Activated CD4-positive, alpha-beta T cell treated with anti-CD3 and anti-CD28 coated beads, Interleukin-2, amount 50 U/mL, for 4 hours (primary cell): ENCODE measurements at places on chromosomes 5 and 9.

DNA sequence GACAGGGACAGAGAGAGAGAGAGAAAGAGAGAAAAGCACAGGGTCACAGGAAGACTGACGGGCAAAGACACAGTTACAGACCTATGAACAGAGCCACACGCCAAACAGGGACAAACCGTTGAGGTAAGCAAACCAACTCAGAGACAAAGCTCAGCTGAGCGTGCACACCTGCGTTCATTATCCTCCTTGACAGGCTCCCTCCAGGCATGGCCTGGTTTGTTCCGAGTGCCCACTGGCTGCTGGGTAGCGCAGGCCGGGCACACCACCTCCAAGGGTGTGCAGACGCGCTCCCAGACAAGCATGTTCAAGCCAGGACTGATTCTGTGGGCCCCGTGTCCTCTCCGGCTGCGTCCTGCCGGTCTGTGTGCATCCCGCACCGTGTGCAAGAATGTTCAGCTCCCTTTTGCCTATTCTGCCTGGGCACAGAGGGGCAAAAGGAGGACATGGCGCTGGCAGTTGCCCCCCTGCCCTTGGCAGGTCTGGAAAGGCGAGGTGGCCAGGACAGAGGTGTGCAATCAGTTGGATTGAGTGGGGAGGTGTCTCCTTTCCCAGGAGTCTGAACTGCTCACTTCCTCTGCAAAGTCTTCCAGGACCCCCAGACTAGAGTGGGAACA lies 467 bp upstream of the SMIM32 start:
- no peak for DNase-seq

DNA sequence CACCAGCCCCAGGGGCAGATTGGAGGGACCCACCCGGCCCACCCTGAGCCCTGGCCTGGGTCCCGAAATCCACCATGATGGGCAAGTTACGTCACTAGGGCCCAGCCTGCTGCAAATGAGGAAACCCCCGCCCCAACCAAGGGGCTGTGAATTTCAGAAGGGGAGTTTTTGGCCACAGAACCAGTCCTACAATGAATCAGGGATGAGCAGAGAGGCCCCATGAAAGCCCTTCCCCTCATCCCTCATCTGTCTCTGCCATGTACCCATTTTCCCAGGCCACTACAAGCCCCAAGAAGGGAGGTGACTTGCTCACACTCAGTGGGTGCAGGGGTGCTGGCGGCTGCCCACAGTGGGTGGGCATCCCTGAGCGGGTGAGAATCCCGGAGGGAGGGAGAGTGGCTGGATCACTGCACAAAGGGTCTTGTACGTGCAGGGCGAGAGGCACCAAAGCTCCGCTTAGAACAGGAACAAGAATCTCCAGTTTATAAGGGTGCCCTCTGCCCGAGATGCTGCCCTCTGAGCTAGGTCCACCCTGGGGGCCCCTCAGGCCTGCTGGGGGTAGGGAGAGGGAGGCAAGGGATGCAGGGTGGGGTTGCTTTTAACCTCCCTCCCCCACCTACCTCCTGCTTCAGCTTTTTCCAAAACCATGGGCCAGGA lies 10.4 kb upstream of the TCF7 start:
- DNase-seq: no peak

- no peak for DNase-seq
Observed at GRCh38 chr5:82439750-82440445, 161.7 kb upstream of the RPS23 start.

DNA sequence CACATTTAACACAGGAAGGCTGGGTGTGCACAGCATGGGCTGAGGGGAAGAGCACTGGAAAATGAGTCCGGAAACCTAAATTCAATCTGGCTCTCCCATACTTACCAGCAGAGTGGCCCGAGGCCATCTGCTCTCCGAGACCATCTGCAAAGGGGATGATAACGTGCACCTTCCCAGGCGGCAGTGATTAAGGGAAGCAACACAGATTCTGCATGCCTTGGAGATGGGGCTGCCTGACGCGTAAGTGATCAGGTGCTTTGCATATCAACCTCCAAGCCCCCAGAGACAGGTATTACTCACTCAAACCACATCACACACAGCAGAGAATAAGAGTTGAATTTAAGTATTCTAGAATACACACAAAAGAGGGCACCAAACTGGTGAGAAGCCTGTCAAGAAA lies 9.1 kb downstream of the EPB41L4B start:
- DNase-seq: no peak

DNA sequence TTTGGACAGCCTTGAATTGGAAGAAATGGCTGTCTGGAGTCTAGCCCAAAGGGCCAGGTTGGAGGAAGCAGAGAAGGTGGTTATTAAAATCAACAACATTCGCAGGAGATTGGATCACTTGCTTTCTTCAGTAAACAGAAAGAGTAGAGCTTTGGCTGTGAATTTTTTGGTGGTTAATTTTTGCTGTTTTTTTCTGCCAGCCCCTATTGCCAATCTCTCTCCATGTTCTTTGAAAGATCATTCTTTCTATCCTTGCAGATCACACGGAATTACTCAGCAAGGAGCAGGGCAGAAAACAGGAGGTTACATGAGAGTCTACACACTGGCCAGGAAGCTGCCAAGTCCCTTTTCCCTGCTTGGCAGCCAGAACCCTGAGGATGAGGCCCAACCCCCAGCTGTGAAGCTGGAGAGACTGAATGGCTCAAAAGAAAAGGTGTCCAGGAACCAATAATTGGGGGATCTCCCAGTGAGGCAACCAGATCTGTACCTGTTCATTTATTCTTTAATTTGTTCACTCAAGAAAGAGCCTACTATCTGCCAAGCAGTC lies 13.0 kb downstream of the GLRX start:
- DNase-seq: no peak

- peak; percentile 6 for DNase-seq
Observed at GRCh38 chr9:96219026-96219899, 82.7 kb downstream of the HSD17B3 start.

- peak; percentile 49 for DNase-seq
Observed at GRCh38 chr5:134138416-134139376, 24.2 kb downstream of the TCF7 start.

GRCh38 chr9:37944671-37945481 lies 40.9 kb upstream of the SLC25A51 start:
- DNase-seq: no peak

DNA sequence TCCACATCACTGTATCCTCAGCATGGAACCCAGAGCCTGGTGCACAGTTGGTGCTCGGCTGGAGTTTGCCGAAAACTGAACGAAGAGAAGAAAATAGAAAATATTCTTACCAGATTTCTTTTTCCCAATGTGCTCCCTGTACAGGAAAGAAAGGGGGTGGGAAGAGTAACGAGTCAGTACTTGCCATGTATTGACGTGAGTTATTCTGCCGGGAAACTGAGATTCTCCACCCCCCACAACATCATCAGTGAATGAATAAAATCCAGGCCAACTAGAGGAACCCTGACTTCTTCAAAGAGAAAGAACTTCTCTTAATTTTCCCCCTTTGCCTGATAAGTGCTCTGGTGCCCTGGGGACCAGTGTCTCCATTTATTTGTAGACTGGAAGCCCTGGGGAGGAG lies 80.6 kb downstream of the SH3PXD2B start:
- no peak for DNase-seq

DNA sequence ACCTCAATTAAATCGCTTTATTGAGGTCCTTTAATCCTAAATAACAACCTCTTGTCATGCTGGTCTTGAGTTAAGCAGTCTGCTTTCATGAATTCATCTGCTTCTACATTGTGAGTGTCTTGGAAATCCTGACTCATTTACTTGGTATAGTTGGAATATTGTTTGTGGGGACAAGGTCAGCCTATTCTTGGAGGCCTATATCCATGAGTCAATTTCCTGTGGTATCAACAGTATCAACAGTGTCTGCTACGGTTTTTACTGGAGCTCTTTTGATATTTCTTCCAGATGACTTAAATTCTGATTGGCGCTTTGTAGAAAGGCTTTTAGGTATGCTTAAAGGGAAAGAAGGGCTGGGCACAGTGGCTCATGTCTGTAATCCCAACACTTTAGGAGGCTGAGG lies 71.2 kb upstream of the PARP8 start:
- no peak for DNase-seq

DNA sequence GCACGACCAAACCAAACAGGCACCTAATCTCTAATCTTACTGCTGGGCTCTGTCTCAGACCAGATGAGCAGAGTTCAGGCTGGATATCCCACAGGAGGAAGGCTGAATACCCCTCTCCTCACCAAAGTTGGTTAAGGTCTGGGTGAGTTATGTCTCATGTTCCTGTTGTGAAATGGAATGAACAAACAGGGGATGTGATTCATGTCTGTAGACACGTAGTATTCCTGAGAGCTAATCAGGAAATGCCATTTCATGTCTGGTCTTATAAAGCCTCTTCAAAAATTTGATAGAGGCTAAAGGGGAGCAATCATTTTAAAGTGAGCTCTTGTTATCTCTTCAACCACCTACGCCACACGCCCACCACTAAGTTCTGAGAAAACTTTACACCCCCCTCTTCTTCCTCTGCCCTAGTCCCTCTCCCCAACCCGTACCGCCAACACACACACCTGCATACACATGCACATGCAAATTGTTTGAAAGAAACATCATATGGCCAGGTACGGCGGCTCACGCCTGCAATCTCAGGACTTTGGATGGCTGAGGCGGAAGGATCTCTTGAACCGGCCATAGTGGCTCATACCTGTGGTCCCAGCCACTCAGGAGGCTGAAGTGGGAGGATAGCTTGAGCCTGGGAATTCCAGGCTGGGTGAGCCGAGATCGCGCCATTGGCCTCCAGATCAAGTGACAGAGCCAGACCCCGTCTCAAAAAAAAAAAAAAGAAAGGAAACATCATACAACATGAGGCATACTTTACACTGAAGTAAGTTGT lies 69.8 kb upstream of the RAI14 start:
- DNase-seq: no peak
